ENCODE measurements at places on chromosomes 1 and 21.

DNA sequence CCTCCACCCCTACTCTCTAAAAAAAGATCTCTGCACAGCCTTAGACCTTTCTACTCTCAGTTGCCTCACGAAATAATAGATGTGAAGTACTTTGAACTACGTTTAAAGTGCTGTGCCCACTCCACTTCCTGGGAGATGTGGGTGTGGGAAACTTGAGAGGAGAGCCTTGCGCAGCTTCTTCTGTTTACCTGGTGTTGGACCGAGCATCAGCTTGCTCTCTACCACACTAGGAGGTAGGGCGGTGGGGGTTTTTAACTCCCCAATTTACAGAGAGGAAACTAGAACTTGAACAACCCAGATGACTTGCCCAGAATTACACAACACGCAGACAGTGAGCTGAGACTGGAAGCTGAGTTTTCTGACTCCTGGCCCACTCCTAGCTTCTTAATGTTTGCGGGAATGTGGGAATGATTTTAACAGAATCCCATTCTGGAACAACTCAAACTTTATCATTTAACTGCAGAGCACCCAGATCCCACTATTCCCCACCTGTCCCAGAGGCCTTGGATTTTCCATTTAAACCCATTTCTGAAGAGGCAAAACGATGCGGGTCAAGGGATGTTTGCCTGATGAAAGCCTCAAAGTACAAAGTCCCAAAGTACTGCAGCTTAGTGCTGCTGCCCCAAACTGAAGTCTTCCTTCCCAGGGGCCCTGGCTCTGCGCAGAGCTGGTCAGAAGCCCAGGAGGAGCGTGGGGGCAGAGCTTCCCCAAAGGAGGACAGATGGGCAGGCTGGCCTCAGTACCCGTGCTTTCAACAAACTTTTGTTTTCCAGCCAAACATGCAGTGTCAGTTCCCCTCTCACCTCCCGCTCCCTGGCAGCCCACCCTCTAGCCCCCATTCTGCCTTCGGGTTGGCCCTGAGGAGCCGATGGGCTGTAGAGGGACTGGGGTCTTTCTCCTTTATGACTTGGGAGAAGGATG lies 19.0 kb downstream of the BTG2 start:
- peak; percentile 65 for DNase-seq

DNA sequence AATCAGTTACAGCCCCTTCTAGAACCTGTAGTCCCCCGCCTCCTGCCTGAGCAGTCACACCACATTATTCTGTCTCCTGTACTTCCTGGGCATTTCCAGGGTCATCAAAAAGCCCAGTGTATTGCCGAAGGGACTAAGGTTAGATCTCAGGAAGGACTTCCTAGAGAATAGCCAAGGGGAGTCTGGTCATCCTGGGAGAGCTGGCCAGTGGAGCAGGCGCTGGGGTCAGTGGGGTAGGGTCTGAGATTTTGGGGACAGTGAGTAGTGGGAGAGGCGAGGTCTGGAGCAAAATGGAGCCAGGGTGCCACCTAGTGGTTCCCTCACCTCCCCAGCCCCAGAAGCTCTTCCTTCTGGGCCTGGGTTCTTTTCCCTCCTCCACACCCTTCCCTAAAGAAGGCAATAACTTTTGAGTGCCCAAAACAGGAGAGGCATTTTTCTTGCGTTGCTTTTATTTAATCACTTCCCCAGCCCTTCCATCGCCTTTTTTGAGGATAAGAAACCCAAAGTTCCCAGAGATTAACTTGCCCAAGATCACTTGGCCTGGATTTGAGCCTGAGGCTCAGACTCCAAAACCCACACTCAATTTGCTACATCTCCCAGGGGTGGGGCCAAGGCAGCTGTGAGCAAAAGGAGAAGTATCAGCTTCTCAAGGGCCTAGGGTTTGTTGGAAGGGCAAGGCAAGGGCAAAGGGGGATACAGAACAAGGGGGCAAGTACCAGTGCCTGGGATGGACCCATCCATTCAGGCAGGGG lies 7.3 kb upstream of the PMVK start:
- peak; percentile 64 for DNase-seq

- no peak for DNase-seq
Observed at GRCh38 chr21:37263827-37264600, 3.1 kb downstream of the VPS26C start.

- DNase-seq = no peak
Observed at GRCh38 chr1:19091196-19091953, 118.7 kb downstream of the UBR4 start.

DNA sequence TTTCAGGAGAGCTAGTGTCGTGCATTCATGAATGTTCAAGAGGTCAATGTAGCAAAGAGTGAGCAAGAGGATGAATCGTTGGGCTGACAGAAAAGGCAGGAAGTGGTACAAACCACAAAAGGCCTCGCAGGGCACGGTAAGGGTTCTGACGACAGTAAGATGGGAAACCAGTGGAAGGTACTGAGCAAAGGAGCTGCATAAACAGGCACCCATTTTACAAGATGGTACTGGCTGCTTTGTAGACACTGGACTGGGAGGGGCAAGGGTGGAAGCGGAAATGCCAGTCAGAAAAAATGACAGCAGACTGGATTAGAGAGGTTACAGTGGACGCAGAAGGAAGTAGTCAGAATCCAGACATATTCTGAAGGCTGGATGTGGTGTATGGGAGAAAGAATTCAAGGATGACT lies 123.5 kb downstream of the PTPN14 start:
- DNase-seq = peak; percentile 27

GRCh38 chr21:31278511-31279130 lies 65.4 kb downstream of the TIAM1 start:
- no peak for DNase-seq

- DNase-seq = no peak
Observed at GRCh38 chr21:18253799-18254198, 9.2 kb downstream of the CHODL start.

DNA sequence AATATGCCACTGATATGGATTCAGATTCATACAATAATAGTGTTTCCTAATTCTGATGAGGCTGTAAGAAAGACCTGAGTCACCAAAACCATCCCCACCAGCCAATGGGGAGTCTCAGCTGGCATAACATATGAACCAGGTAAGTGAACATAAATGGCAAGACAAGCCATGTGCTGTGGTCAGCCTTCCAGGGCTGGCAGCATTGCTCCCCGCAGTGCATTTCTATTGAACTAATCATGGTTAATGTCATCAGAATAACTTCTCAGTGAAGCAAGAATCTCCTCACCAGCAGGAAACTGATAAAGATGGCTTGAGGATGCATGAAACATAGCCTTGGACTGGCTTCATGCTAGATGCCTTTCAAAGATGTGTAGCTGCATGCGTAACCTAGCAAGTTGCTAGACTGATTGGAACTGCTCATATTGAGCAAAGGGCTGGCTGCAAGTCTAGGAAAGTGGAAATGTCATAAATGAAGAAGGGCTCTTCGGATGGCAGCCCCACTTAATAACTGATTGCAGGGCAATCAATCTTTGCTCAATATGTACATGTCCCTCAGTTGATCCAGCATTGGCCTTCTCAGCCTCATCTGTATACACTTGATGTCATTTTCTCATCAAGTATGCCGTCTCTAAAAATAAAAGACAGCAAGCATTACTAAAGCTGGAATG lies 88.0 kb downstream of the NTNG1 start:
- no peak for DNase-seq

- no peak for DNase-seq
Observed at GRCh38 chr1:27592232-27592930, 11.6 kb downstream of the AHDC1 start.

GRCh38 chr1:15758343-15758931 lies at the start of gene FBLIM1:
TSS of gene FBLIM1 (plus strand) at chr1:15758795. CDS start at chr1:15764984, 6,189 bp downstream.
- DNase-seq = no peak

- peak; percentile 38 for DNase-seq
Observed at GRCh38 chr1:40350391-40350790, 23.1 kb upstream of the SMAP2 start.

GRCh38 chr1:245810181-245810769 lies 655.5 kb downstream of the KIF26B start:
- no peak for DNase-seq

GRCh38 chr1:115839029-115839678 lies 1.8 kb downstream of the NHLH2 start:
- DNase-seq = peak; percentile 29

- DNase-seq = no peak
Observed at GRCh38 chr1:19461220-19461554, 24.2 kb downstream of the CAPZB start.

DNA sequence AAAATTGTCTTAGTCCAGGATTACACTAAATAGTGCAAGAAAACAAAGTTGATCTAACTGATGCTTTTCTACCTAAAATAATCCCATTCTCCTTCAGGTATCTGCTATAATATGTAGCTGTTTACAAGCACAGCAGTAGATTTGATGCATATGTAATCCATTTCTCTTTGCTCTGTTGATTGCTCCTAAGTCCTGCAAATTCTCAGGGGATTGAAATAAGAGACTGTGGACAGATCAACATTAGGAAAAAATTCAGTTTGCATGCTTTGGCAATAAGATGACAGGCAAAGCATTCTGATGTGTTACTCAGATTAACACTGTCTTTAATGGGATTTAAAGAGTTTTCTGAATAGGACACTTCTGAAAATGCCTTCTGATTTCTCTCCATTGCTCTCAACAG lies 34.7 kb downstream of the RNF11 start:
- DNase-seq = no peak

DNA sequence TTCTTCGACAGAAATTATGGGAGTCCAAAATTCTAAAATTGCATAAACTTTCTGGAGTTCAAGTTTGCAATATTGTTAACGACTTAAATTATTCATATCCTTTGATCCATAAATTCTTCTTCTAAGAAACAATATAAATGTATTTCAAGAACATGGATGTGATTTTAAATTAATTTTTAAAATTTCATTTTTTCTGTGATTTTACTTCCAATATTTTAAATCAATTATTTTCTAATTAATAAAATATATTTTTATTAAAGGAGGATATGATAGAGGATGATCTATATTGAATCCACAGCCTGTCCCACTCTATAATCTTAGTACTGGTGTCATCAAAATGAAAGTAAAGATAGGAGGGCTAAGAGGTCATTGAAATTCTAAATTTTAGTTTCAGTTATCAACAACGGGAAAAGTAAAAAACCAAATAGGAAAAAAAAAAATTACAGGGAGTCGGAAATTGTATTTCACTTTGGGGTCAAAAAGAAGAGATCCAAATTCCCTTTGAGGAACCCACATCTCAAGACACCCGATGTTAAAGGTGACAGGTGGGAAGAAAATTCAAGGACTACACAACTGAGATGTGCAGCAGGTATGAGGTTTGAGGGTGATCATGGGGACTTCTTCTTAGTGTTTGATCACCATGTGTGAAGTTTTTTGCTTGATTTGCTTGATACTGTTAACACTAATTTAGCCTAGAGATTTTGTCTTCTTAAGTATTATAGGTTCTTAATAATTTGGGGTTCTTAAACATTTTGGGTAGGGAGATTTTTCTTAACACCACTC lies 154.8 kb upstream of the RGS18 start:
- DNase-seq = no peak

DNA sequence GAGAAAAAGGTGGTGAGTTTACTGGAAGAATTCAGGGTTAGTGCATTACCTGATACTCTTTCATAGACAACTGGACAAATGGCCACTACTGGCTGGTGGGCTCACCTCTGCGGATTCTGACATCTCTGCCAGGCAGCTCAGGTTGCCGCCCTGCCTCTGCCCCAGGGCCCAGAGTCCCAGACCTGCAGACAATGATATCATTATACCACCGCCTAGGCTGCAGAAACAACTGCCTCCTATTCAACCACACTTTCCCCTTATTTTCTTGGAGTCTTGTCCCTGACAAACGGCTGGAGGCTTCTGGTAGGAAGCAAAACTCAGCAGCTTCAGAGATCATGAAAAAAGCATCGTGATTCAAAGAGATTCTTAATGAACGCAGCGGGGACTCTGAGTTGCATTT lies 37.0 kb downstream of the IRF2BP2 start:
- DNase-seq = no peak

DNA sequence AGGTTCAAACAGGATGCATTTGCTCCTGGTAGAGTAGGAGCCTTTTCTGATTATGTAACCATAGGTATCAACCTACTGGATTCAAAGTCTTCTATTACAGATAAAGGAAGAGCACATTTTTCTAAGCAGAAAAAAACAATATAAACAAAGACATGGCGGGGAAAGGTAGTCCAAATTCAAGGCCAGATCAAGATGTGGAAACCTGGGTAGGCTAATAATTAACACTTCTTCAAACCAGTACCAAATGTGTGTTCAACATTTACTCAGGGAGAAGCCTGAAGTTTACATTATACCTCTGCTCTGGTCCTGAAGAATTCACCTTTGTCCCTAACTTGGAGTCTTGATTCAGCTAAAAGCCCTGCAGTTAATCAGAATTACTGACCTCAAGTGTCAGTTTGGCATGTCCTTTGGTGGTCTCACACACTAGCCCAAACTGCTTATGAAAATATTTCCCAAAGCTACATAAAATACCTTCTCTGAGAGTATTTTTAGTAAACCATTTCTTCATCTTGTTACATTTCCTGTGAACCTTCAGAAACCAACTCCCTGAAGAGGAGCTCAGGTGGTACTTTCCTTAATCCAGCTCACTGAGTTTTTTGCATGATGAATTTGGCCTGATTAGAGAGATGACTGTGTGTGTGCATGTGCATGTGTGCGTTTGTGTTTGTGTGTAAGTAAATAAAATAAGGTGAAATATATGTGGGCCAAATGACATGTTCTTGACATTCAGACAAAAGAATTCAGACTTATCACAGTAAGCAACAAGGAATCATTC lies 70.2 kb downstream of the TOR3A start:
- DNase-seq = no peak

GRCh38 chr1:228668553-228669241 lies 66.6 kb upstream of the RHOU start:
- no peak for DNase-seq

GRCh38 chr21:33064623-33065390 lies 5.1 kb upstream of the OLIG1 start:
- no peak for DNase-seq

DNA sequence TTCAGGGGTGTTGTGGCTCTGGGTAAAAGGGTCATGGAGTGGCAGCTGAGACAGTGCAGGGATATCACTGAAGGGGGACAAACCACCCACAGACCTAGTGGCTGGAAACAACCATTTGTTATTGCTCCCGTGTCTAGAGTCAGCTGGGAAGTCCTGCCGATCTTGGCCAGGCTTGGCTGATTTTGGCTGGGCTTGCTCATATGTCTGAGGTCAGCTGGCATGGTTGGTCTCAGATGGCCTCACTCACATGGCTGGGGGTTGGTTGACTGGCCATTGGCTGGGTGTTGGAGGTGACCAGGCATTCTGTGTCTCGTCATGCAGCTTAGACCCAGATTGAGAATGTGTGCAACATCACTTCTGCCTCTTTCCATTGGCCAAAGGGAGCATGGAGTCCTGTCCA lies 203.8 kb upstream of the POU3F1 start:
- DNase-seq = no peak

GRCh38 chr1:217268058-217268457 lies 362.8 kb downstream of the GPATCH2 start:
- no peak for DNase-seq

- DNase-seq = no peak
Observed at GRCh38 chr1:64769482-64769881, 24.6 kb downstream of the RAVER2 start.

- DNase-seq = no peak
Observed at GRCh38 chr1:219774386-219774785, 154.0 kb downstream of the SLC30A10 start.

- peak; percentile 47 for DNase-seq
Observed at GRCh38 chr21:46368533-46369285, 44.8 kb downstream of the PCNT start.

GRCh38 chr1:211017075-211017718 lies 116.8 kb downstream of the KCNH1 start:
- DNase-seq = no peak
